ENCODE measurements at places on chromosomes 4 and X.

- DNase-seq, result no peak
Measured at GRCh38 chrX:121322159-121322558, 274.7 kb downstream of the GLUD2 start.

GRCh38 chr4:53937327-53937726 is 127.1 kb downstream of the CHIC2 start:
- no peak for DNase-seq

GRCh38 chr4:159278399-159278798 is 175.5 kb downstream of the RAPGEF2 start:
- no peak for DNase-seq

DNA sequence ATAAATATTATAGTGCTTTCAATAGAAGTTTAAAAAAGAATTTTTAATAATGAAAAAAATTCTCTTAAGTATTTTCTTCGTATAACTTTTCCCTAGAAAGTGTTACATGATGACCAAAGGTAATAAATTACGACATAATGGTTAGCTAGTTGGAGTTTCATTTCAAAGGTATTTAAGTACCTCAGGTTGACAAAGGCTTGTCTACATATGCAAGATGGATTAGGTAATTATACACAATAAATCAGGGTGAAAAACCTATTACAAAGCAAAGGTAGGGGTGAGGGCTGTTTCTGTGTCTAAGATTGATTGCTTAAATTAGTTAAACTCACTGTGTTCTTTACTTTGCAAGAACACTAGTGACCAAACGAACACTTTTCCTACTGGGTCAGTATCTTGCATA is 508.5 kb upstream of the FAT1 start:
- no peak for DNase-seq

- DNase-seq, result no peak
Measured at GRCh38 chrX:147832707-147833348, 78.9 kb upstream of the FMR1 start.

DNA sequence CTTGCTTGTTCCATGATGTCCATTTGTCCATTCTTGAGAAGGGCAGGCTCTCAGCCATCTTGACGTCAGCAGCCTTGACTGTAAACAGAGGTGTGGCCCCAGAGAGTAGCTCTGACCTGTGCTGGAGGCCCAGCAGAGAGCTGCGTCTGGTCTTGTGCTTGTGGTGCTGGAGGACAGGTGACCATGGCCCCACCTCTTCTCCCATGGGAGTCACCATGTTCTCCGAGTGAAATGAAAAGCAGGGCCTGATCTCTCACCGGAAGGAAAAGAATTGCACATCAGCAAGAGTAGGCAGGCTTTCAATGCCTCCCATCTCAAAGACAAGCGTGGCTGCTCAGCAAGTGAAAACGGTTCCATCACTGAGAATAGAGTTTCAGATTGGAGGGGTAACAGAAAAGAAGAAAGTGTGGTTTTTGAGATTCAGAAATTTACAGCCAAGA is 11.5 kb downstream of the PARM1 start:
- no peak for DNase-seq

- DNase-seq, result no peak
Measured at GRCh38 chr4:99356992-99357391, 4.4 kb upstream of the ADH1C start.

Measured in HS-5 (cell line).